ENCODE measurements at places on chromosomes 7 and 10. TPM values are rescaled to one million over a fixed set of nuclear protein-coding genes. Genes with fewer than 3 reads are reported as not detected.
A peak's percentile ranks its signal among the peaks of the same experiment; 100 is the strongest.

- no peaks in the 10 kb centered on the region for H3K4me1 ChIP-seq
- no peak overlapping the region for H3K4me3 ChIP-seq
- no peaks in the 10 kb centered on the region for H3K36me3 ChIP-seq
- no peak overlapping the region for H3K27ac ChIP-seq
- DNase-seq = no peak
Observed at GRCh38 chr10:15990535-15991129, 130.3 kb upstream of the MINDY3 start.

DNA sequence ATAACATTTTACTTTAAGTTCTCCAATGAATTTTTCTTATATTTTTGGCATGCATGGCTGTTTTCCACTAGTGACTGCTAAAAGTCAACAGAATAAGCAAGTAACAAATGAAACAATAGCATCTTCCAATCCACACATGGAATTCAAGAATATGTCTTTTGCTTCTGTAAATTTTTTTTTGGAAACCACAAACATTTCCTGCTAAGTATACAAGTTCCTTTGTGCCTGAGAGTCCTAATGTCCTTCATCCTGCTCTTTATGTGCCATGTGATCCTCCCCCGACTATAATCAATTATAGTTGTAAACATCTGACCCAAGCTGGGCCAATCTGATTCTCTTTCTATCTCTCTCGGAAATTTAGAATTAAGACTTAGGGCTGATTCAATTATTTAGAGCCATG is 61.2 kb downstream of the PPP1R3C start:
- H3K4me3 ChIP-seq = no peak overlapping the region
- no peak overlapping the region for H3K27ac ChIP-seq
- H3K36me3 ChIP-seq = no peaks in the 10 kb centered on the region

GRCh38 chr10:45424668-45425404 is 50.8 kb downstream of the ALOX5 start:
- peaks cover 70% of the 10 kb centered on the region for H3K4me1 ChIP-seq
- no peak overlapping the region for H3K4me3 ChIP-seq
- H3K36me3 ChIP-seq = no peaks in the 10 kb centered on the region

- no peaks in the 10 kb centered on the region for H3K36me3 ChIP-seq
- no peak overlapping the region for H3K4me3 ChIP-seq
- H3K27me3 ChIP-seq = no peaks in the 10 kb centered on the region
- H3K27ac ChIP-seq = no peak overlapping the region
- no peaks in the 10 kb centered on the region for H3K4me1 ChIP-seq
- no peak for DNase-seq
Observed at GRCh38 chr10:75250934-75251333, 15.2 kb upstream of the COMTD1 start.

GRCh38 chr10:91190876-91191583 is 29.4 kb upstream of the PCGF5 start:
- no peak overlapping the region for H3K27ac ChIP-seq
- H3K4me3 ChIP-seq = no peak overlapping the region
- DNase-seq = no peak
- no peaks in the 10 kb centered on the region for H3K36me3 ChIP-seq

CFAP58 gene
- polyA plus RNA-seq = 0.48 TPM

DHX32 gene
- 17.0 TPM for polyA plus RNA-seq

C10orf53 gene
- not detected for polyA plus RNA-seq

MYH16 gene
- polyA plus RNA-seq = 0.11 TPM

DNA sequence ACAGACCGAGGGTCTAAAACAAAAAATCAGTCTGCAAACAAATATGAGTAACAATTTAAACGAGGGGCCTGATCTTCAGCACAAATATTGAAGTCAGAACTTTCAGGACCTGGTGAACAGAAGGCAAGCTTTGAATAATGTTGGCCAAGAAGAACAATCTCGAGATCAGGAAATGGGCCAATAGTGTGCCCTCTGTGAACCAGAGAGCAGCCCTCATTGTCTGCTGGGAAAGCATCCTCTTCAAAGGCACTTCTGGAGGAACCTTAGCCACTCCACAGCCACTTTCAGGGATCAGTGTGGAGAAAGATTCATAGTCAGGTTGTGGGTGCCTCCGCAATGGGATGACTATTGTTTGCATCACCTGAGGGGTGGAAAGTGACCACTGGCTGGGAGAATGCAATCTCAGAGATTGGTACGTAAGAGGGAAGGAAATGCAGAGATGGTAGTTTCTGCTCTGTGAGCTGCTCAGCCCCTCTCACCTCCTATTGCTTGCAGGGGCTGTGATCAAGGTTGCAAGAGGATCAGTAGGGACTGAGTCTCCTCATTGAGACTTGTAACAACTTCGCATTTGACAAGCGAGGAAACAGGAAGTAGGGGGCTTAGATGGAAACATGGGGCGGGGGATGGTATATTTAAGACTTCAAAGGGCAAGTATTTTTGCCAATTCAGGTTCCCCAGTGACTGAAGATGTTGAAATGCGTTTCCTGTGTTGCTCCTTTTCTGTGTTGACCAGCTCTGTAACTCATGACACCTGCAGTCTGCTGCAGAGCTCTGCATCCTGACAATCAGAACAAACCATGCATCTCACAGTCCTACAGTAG is 28.4 kb upstream of the IFRD1 start:
- H3K4me3 ChIP-seq = no peak overlapping the region
- peak; percentile 42 for DNase-seq
- H3K27me3 ChIP-seq = no peaks in the 10 kb centered on the region
- H3K4me1 ChIP-seq = peaks cover 2% of the 10 kb centered on the region
- no peak overlapping the region for H3K27ac ChIP-seq

DNA sequence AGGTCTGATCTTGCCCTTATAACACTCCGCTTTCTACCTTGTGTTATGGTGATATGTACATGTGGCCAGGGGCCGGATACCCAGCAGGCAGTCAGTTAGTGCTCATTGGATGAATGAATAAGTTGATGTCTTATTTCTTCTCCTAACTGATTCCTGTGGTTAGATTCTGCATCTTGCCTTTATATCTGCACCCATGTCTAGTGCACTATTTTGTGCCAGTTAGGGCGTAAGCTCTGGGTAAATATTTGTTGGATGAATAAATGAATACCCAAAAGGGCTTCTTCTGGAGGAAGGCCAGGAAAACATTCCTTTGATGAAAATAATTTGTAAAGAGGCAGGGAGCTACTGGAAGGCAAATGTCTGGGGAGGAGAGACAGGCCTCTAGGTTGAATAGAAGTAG is 148.2 kb downstream of the CHN2 start:
- H3K4me3 ChIP-seq = no peak overlapping the region
- H3K27ac ChIP-seq = no peak overlapping the region
- no peaks in the 10 kb centered on the region for H3K27me3 ChIP-seq
- H3K36me3 ChIP-seq = no peaks in the 10 kb centered on the region
- DNase-seq = no peak
- H3K4me1 ChIP-seq = peaks cover 2% of the 10 kb centered on the region

DNA sequence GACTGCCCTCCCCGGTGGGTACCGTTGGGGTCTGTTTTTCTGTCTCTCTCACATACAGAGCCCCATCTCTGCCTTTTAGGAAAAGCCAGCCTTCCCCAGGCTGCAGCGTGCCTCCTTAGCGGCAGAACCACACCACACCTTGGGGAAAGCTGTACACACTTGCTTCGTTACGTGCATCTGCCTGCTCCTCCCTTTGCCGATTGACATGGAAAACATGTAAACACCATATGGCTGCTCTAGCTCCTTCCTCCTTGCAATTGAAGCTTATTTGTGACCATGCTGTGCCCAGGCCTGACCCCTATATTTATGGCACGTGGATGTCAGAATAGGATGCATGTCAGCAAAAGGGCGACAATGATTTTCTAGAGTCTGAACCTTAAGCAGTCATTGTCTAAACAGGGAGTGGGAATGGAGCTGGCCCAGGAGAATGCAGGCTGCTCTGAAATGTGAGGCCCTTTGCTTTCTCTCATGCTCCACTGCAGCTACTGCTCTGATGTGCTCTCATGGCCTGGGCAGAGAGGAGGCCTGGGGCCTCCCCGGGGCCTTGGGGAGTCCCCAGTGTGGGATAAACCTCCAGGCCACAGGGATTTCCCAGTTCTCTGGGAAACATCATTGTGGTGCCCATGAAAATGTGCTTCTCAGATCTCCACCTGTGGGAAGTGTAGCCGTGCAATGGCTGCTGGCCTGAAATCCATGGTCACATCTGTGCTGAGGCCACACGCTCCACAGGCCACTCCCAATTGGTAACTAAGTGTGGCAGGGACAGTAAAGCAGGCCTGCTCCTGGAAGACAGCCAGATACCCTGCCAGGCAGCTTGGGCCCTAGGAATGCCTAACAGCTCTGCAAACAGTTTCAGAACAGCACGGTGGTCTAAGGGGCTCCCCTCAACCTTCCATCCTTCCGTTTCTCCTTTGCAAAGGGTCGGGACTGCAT is 18.6 kb downstream of the PDE6C start:
- H3K4me1 ChIP-seq = no peaks in the 10 kb centered on the region

GRCh38 chr10:13180788-13181187 is 19.4 kb downstream of the MCM10 start:
- H3K36me3 ChIP-seq = peaks cover 27% of the 10 kb centered on the region
- H3K4me1 ChIP-seq = no peaks in the 10 kb centered on the region
- H3K27me3 ChIP-seq = no peaks in the 10 kb centered on the region

LRRC4 gene
- 4.1 TPM for polyA plus RNA-seq

DNA sequence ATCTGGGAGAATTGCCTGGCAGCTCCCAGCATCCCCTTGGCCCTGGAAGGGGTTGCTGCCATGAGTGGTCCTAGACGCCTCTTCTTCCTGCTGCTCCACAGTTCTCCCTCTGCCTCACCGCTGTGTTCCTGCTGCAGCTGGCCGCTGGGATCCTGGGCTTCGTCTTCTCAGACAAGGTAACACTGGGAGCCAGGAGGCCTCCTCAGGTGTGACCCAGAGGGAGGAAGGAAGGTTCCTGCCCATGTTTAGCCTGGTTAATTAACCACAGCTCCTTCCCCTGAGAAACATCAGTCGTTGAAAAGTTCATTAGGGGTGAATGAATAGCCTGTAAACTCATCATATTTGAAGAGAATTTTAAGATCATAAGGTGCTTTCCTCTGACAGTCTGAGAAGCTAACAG is 18.2 kb downstream of the TSPAN33 start:
- DNase-seq = no peak
- H3K4me3 ChIP-seq = no peak overlapping the region
- H3K27me3 ChIP-seq = peaks cover 2% of the 10 kb centered on the region
- H3K27ac ChIP-seq = no peak overlapping the region
- H3K36me3 ChIP-seq = peaks cover 23% of the 10 kb centered on the region

- no peaks in the 10 kb centered on the region for H3K36me3 ChIP-seq
- H3K27ac ChIP-seq = no peak overlapping the region
- H3K4me3 ChIP-seq = no peak overlapping the region
- DNase-seq = no peak
Observed at GRCh38 chr7:17367502-17367901, 69.0 kb downstream of the AHR start.

DNA sequence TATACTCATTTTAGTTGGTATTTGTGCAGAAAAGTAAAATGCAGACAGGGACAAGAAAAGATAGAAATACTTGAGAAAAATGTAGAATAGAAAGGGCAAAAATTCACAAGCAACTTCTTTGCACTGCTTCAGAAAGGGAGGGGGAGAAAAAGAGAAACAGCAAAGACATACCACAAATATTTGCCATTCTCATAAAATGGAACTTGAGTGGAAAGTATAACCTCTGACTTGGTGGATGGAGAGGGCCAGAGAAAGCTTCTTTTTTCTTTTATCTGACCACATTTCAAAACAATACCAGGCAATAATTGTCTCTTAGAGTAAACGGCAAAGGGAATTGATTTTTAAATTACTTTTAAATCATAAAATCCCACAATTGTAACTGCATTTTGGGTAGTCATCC is 35.8 kb upstream of the TRUB1 start:
- H3K27me3 ChIP-seq = peaks cover 2% of the 10 kb centered on the region
- no peaks in the 10 kb centered on the region for H3K36me3 ChIP-seq
- no peak overlapping the region for H3K27ac ChIP-seq
- no peak for DNase-seq

GALNT17 gene
- polyA plus RNA-seq = 35.7 TPM

DNA sequence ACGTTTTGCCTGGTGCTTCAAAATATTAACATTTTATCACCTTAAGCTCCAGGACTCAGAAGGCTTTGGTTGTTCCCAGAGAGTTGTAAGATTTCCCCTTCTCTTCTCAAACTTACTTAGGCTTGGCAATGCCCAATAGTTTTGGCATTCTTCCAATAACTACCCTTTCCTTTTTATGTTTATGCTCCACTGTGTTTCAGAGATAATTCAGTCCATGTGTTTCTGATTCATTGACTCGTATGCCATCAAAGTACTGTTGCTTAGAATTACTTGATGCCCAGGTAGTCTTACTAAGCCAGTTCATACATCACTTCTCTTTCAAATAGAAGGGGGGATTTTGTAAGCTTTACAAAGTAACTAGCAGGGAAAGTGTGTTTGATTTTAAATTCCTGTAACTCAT is 66.6 kb downstream of the AGMO start:
- no peak overlapping the region for H3K4me3 ChIP-seq
- H3K27ac ChIP-seq = no peak overlapping the region
- no peaks in the 10 kb centered on the region for H3K27me3 ChIP-seq

AKR1D1 gene
- not detected for polyA plus RNA-seq

- no peak for DNase-seq
- H3K27ac ChIP-seq = no peak overlapping the region
- no peak overlapping the region for H3K4me3 ChIP-seq
- no peaks in the 10 kb centered on the region for H3K4me1 ChIP-seq
- H3K36me3 ChIP-seq = no peaks in the 10 kb centered on the region
Observed at GRCh38 chr7:145902123-145902522, 214.5 kb upstream of the CNTNAP2 start.

- H3K4me1 ChIP-seq = peaks cover 7% of the 10 kb centered on the region
- no peak overlapping the region for H3K27ac ChIP-seq
- H3K4me3 ChIP-seq = peak overlapping the region; percentile 53
- peak; percentile 44 for DNase-seq
- peaks cover 19% of the 10 kb centered on the region for H3K27me3 ChIP-seq
Observed at GRCh38 chr7:65239707-65240352, 133.8 kb upstream of the ZNF92 start.

NAT16 gene
- not detected for polyA plus RNA-seq

DNA sequence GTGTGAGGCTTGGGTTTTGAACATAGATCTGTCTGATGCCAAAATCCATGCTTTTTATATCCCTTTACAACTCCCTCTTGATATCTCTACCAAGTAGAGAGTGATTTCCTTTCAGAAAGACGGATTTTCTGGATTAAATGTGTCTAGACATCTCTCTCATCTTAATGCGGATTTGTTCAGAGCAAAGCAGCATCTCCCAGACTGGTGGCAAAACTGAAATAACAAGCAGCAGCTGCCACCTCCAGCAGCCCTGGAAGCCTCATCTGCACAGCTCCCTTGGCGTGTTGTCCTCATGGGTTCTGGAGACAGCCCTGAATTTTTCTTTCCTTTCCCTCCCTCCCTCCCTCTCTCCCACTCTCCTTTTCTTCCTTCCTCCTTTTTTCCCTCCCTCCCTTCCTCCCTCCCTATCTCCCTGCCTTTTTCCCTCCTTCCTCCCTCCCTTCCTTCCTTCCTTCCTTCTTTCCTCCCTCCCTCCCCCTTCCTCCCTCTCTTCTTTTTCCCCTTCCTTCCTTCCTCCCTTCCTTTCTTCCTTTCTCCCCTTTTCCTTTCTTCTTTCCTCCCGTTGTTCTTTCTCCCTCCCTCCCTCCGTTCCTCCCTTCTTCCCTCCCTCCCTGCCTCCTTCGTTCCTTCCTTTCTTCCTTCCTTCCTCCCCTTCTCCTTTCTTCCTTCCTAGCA is 639.9 kb downstream of the TYW1 start:
- no peak overlapping the region for H3K4me3 ChIP-seq
- H3K27me3 ChIP-seq = peaks cover 4% of the 10 kb centered on the region
- DNase-seq = no peak
- H3K27ac ChIP-seq = no peak overlapping the region

Measured in muscle of leg (tissue), 16 donors.